ENCODE measurements at places on chromosomes 4 and X. TPM values are rescaled to one million over a fixed set of nuclear protein-coding genes. Genes with fewer than 3 reads are reported as not detected.

DNA sequence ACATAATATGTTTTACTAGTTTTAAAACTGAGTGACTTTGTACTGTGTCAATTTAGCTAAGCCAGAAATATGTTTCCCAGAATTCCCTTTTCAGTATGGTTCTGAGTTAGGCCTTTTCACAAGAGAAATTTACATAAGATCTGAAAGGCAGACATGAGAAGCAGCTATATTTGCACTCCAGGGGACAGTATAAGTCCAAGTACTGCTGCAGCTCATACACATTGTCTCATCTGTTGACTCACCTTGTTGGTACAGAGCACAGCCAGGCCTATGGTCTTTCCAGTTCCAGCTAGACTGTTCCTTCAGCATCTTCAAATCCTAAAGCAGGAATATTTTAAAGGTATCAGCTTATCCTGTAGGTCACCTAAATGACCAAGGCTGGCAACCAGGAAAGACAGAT is 53.5 kb downstream of the BMP3 start:
- DNase-seq, result peak; percentile 18

DNA sequence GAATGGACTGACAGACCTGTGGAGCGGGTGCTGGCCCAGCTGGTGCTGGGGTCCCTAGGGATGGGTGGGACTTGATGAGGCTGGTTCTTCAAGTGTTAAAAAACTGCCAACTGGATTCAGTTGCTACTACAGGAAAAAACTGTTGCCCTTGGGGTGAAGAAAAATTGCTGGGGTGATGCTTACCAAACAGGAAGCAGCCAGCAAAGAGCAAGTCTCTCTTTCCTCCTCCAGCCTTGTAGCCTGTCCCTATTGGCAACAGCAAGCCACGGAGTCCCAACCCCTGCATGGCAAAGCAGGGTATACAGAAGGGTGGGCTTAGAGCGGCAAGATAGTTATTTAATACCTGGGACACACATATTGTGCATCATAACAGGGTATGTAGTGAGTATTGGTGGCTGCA is 60.1 kb upstream of the ATP8A1 start:
- no peak for DNase-seq

GRCh38 chr4:41189076-41189475 is 25.3 kb downstream of the APBB2 start:
- no peak for DNase-seq

- peak; percentile 7 for DNase-seq
Measured at GRCh38 chrX:150934453-150934852, 36.0 kb upstream of the CD99L2 start.

DNA sequence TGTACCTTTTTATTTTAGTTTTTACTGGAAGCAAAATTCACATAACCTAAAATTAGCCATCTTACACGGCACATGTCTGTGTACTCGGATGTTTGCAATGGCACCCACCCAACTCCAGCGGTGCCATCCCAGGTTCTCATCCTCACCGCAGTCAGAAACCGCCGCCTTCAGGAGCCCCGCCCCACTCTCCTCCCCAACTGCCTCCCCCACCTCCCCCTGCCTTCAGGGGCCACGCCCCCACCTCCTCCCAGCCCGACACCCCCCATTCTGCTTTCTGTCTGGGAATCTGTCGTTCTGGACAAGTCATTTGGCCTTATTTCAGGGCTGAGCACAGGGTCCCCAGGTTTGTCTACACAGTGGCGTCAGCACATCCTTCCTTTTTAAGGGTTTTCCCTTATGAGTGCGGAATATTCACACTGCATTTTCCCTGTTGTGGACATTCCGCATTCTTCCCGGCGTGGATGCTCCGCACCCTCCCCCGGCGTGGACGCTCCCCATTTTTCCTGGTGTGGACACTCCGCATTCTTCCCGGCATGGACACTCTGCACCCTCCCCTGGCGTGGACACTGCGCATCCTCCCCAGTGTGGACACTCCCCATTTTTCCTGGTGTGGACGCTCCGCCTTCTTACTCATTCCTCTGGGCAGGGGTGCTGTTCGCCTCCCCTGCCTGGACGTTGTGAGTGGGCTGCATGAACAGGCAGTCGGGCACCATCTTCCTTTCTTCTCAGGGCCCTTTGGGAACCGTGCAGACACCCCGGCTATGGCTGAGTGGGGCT is 135.4 kb upstream of the NKX1-1 start:
- DNase-seq, result no peak

- no peak for DNase-seq
Measured at GRCh38 chr4:117284736-117285135, 199.4 kb upstream of the TRAM1L1 start.

DNA sequence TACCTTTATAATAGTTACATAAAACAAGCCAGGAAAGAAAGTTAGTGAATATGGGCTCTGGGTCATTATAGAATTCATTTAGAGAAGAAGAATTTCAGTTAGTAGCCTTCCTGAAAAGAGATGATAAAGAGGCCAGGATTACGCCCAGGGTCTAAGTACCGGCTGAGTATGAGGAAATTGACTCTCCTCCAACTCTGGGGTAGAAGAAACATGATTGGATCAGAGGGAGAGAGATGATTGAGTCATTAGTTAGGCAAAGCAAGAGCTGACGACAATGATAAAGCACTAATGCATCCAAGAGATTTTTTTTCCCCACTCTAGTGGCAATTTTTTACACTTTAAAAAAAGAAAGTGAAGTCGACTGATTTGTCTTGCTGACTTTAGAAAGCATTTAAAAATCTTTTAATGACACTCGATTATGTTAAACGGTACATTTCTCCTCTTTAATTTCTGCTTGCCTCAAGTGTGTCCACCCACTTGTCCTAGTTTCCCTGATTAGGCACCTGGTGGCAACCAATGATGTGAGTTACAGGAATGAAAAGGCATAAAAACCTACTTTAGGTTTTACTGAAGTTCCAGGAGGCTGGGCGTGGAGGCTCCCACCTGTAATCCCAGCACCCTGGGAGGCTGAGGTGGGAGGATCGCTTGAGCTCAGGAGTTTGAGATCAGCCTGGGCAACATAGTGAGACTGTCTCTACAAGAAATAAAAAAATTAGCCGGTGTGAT is 37.3 kb upstream of the IGFBP7 start:
- DNase-seq, result peak; percentile 37

DNA sequence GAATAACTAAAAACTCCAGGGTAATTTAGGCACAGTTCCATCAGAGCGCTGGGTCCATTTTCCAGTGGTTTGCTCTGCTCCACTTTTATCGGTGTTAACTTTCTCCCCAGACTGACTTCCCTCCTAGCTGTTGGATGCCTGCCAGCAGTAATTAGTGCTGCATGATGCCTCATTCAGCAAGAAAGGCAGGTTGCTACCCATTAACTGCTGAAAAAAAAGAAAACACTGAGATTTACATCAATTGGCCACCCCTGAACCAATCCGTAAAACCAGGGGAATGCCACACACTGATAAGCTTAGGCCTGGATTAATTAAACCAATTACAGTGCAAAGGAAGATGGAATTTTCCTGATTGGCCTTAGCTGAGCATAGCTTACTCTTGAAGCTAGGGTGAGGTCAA is 182.4 kb upstream of the CXXC4 start:
- no peak for DNase-seq

GRCh38 chr4:103198111-103198765 is at the start of gene CENPE:
Gene CENPE, minus strand, starts transcription at chr4:103198343. Its CDS starts 24 bp downstream, at chr4:103198319.
- DNase-seq, result peak; percentile 92

DNA sequence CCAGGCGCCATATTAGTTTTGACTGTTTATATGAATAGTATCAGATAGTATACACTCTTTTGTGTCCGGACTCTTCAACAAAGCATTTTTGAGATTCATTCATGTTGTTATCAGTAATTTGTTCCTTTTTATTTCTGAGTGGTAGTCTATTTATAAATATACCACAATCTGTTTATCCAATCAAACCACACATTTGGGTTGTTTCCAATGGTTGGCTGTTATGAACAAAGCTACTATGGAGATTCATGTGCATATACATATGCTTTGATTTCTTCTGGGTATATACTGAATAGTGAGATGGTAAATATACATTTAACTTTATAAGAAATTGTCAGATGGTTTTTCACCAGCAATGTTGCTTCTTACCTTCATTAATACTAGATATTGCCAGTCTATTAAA is 36.8 kb upstream of the TAPT1 start:
- peak; percentile 10 for DNase-seq

DNA sequence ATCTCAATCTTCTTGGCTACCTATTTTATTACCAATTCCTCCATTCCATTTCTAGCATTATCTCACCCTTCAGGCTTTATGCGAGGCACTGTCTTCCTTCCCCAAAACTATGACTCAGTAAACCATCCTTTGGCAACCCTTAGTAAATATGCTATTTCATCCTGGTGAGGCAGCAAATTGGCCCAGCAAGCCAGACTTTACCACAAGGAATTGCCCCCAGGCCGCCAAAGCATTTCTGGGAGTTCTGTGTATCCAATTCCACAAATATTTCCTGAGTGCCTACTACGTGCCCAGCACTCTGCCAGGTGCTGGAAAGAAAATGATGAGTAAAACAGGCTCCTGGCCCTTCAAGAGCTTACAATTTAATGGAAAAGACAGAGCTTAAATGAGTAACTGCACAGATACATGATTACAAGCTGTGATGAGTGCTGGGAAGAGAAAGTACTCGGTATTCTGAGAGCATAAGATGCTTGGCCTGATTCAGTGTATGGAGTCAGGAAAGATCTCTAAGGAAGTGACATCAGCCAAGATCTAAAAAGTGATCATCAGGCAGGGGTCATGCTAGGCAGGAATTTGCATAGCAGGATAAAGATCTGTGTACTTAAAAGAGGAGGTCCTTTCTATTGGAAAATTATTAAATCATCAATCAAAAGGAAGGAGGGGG is 193.8 kb downstream of the ADAMTS3 start:
- DNase-seq, result peak; percentile 8

DNA sequence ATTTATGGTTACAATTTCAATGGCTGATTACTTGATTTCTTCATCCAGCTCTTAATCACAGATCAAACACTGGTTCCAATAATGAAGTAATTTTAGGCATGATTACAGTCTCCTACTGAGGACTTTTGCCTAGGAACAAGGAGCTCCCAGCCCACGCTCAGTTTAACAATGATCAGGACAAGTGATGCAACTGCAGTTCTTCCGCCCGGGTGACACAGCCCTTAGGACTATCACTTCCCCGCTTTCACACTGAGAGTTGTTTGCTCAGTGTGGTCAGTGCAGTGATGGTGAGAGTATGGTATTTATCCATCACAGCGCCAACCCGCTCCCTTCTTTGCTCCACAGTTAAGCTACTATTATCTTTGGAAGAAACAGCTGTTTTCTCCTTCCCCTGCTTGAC is 203.2 kb upstream of the MBNL3 start:
- no peak for DNase-seq

DNA sequence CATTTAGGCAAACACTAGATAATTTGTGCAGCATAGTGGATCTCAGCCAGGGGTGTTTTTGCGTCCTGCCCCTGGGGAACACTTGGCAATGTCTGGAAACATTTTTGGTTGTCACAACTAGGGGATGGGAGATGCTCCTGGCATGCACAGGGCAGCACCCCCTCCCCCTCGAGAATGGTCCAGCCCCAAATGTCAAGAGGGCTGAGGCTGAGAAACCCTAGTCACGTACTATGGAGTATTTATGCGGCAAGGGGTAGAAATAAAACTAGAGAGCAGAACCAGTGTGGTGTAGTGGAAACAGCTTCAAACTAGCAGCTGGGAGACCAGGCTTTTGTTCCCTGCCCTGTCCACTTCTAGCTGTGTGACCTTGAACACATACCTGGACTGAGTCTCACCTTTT is 38.2 kb upstream of the CLCN4 start:
- no peak for DNase-seq

GRCh38 chr4:162104459-162105124 is 59.2 kb downstream of the FSTL5 start:
- no peak for DNase-seq

The HTT-AS gene
- total RNA-seq, result not detected

The GAGE12J gene
- not detected for total RNA-seq

The NUP62CL gene
- under 0.01 TPM for total RNA-seq

The PF4V1 gene
- total RNA-seq, result not detected

The F9 gene
- not detected for total RNA-seq

The NOX1 gene
- under 0.01 TPM for total RNA-seq

Data from fibroblast of villous mesenchyme (primary cell).